ENCODE measurements at places on chromosomes 7 and 10.

GRCh38 chr10:91220954-91221675, 652 bp downstream of the PCGF5 start:
- DNase-seq, result no peak

DNA sequence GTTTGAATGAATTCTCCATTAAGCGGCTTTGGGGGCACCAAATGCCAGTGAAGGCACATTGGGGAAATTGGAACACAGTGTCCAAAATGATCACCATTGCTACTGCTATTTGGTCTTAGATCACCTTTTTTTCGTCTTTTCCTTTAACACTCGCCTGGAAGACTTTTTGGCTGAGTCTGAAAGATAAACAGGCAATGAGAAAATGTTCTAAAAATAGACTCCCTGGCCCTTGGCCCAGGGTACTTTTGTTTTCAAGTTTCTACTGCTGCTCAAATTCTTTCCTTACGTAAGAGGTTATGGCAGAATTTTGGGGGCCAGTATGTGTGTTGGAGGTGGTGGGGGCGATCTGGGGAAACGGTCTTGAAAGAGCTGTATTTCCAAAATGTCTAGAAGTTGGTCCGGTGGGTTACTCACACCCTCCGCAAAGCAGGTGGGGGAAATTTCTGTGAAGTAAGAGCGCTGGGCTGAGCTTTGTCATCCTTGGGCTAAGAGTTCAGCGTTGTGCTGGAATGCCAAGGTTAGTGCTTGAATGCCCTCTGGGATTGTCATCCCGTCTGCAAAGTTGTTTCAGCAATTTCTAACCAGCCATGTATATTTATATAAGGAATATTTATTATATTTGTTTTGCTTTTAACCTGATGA, 1.3 kb upstream of the ITPRIP start:
- DNase-seq, result no peak

- DNase-seq, result no peak
Measured at GRCh38 chr10:91576096-91576545, 56.8 kb downstream of the PPP1R3C start.

- no peak for DNase-seq
Measured at GRCh38 chr7:14403587-14403986, 414.1 kb upstream of the ETV1 start.

DNA sequence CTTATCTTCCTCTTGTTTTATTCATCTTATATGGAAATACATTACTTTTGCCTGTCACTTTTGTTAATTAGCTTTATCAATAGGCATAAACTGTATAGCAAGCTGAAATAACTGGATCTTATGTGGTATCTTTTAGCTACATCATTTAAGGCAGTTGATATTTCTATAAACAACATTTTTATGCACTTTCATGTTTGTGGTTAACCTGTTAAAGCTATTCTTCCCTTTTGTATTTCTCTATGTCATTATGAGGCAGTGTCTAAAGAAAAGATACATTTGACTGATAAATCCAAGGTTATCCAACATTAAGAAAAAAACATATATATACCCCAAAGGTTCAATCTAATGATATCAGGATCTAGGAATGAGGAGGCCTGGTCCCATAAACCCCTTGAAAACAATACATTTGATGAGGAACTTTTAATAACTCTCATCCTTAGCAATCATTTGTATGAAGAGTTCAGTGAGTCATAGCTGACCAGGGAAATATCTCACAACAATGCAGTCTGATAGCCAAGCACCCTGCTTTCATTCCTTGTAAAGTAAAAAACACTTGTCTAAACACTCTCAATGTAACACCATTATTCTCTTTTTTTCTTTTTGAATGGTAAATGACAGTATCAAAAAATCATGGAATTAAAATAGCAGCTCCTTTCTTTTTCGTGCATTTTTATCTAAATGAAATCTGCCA, 300.9 kb downstream of the NEBL start:
- DNase-seq, result no peak

DNA sequence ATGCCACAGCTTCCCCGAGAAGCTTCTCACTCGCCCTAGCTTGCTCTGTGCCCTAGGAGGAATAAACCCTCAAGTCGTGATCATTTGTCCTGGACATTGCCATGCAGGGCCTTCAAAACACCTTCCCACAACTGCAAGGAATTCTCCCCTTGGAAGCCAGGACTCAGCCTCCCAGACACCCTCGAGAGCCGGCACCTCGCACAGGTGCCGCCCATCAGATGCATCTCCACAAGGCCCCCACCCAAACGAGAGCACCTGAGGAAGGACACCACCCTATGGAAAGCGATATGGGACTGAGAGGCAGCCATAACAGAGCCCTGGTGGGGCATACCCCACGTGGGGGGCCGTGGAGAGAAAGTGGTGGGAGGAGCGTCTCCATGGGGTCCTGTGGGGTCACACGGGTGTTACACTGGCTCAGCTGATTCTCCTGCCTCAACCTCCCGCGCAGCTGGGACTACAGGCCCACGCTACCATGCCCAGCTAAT, 77.6 kb upstream of the FOXK1 start:
- DNase-seq, result no peak

- DNase-seq, result no peak
Measured at GRCh38 chr7:112622159-112622715, 141.4 kb downstream of the LSMEM1 start.

- DNase-seq, result no peak
Measured at GRCh38 chr10:68208424-68209042, 23.4 kb downstream of the ATOH7 start.

GRCh38 chr10:112333452-112333851, 40.5 kb upstream of the ACSL5 start:
- no peak for DNase-seq

GRCh38 chr7:28865601-28866144, 92.5 kb downstream of the TRIL start:
- no peak for DNase-seq

DNA sequence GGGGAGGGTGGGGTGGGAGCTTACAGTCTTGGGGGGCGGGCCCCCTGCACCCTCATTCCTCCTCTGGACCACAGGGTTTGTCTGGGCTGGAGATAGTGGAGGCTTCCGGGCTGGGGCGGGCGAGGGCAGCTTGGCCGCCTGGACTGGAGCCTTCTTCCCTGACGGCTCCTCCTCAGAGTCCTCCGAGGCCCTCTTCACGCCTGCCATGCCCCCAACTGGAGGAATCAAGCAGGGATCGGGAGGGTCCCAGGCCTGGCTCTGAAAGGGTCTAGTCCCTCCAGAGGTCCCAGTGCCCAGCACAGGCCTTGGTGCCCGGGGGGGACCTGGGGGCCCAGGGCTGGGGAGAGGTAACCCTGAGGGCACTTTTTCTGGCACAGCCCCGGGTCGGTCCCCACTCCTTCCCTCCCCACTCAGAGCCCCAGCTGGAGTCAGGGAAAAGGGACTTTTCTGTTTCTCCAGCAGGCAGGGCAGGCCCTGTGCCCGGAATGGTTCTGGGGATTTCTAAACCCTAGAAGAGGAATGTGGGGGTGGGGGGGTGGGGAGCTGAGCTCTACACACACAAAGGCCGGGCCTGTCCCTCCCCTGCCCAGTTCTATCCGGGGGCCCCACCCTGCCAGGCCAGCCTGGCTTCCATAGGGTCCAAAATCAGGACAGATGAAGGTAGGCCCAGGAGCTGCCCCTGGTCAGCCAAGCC, 11.6 kb downstream of the MICALL2 start:
- no peak for DNase-seq

- no peak for DNase-seq
Measured at GRCh38 chr10:30494558-30494957, 60.6 kb downstream of the MAP3K8 start.
